ENCODE measurements at places on chromosomes 6 and 20. TPM values are rescaled to one million over a fixed set of nuclear protein-coding genes. Genes with fewer than 3 reads are reported as not detected.

- H3K36me3 ChIP-seq: no peaks in the 10 kb centered on the region
- no peaks in the 10 kb centered on the region for H3K4me1 ChIP-seq
- no peaks in the 10 kb centered on the region for H3K27me3 ChIP-seq
- no peak for DNase-seq
- no peak overlapping the region for H3K27ac ChIP-seq
Observed at GRCh38 chr6:124928851-124929250, 33.4 kb upstream of the RNF217 start.

DNA sequence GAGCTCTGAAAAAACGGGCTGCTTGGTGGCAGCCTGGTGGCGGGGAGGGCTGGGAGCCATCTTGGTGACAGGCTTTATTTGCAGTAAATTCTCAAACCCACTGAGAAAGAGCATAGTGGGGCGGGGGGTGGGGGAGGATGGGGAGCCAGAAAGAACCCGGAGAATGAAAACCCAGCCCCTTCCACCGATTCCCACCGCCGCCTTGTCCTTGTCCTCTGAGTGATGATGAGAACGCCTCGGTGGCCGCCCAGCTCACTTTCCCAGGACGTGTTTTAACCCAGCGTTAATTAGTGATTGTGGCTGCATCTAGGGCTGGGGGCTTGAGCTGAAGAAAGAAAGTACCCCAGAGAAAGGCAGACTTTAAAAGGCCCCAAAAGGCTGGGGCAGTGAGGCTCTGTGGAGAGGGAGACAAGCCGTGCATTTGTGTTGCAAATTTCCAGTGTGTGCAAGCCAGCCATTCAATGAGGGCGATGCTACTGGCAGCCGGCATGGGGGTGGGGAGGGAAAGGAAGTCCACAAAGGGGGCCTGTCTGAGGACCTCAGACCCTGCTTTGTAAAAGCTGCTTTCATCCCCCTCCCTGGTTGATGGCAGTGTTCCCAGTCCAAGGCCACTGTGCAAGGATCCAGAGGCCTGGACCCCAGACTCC, 6.2 kb upstream of the GHRH start:
- H3K4me1 ChIP-seq: peaks cover 7% of the 10 kb centered on the region
- H3K4me3 ChIP-seq: no peak overlapping the region
- no peaks in the 10 kb centered on the region for H3K27me3 ChIP-seq
- H3K36me3 ChIP-seq: no peaks in the 10 kb centered on the region
- no peak overlapping the region for H3K27ac ChIP-seq
- no peak for DNase-seq

GRCh38 chr6:20706939-20707485, 172.8 kb downstream of the CDKAL1 start:
- no peaks in the 10 kb centered on the region for H3K36me3 ChIP-seq
- H3K27ac ChIP-seq: no peak overlapping the region
- peaks cover 16% of the 10 kb centered on the region for H3K4me1 ChIP-seq
- no peaks in the 10 kb centered on the region for H3K27me3 ChIP-seq
- DNase-seq: no peak

GRCh38 chr6:32116674-32117073, 7.5 kb upstream of the TNXB start:
- H3K27ac ChIP-seq: no peak overlapping the region
- peaks cover 18% of the 10 kb centered on the region for H3K4me1 ChIP-seq
- H3K4me3 ChIP-seq: no peak overlapping the region
- DNase-seq: no peak

- no peaks in the 10 kb centered on the region for H3K36me3 ChIP-seq
- no peak overlapping the region for H3K4me3 ChIP-seq
- no peak overlapping the region for H3K27ac ChIP-seq
- DNase-seq: no peak
Observed at GRCh38 chr20:38173237-38174156, 8.4 kb upstream of the TGM2 start.

DNA sequence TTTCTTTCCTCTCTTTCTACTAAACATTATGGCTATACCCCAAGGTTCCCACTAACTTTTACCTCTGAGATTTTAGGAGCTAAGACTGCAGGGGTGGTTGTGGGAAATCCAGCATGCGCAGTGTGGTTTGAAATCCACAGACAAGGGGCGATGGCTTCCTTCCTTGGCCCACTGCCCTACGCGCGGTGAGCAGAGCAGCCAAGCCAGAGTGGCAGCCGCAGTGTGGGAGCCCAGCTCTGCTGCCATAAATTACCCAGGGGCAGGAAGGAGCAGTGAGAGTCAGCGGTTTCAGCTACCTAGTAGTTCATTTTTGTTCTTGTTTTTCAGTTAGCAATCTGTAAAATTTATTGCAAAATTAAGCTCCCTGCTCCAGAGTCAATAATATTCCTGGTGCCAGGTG, 101.4 kb downstream of the BMP2 start:
- no peak overlapping the region for H3K27ac ChIP-seq
- H3K27me3 ChIP-seq: no peaks in the 10 kb centered on the region
- H3K36me3 ChIP-seq: no peaks in the 10 kb centered on the region

DNA sequence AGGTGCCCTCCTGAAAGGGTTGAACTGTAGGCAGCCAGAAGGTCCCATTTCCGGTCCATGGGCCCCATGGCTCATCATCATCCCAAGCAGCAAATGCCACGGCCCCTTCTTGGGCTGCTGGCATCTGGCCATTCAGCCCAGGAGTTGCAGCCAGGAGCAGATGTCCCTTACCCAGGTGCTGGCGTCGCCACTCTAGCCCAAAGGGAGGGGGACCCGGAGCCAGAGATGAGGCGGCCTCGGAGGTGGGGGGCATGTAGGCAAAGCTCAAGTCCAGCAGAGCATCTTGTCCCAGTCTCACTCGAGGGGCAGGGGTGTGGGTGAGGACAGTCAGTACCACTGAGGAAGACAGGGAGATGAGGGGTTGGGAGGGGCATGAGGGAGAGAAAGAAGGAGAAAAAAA, 6.3 kb upstream of the RGL2 start:
- peaks cover 13% of the 10 kb centered on the region for H3K4me1 ChIP-seq
- no peaks in the 10 kb centered on the region for H3K36me3 ChIP-seq
- no peaks in the 10 kb centered on the region for H3K27me3 ChIP-seq
- H3K4me3 ChIP-seq: no peak overlapping the region
- no peak for DNase-seq

DNA sequence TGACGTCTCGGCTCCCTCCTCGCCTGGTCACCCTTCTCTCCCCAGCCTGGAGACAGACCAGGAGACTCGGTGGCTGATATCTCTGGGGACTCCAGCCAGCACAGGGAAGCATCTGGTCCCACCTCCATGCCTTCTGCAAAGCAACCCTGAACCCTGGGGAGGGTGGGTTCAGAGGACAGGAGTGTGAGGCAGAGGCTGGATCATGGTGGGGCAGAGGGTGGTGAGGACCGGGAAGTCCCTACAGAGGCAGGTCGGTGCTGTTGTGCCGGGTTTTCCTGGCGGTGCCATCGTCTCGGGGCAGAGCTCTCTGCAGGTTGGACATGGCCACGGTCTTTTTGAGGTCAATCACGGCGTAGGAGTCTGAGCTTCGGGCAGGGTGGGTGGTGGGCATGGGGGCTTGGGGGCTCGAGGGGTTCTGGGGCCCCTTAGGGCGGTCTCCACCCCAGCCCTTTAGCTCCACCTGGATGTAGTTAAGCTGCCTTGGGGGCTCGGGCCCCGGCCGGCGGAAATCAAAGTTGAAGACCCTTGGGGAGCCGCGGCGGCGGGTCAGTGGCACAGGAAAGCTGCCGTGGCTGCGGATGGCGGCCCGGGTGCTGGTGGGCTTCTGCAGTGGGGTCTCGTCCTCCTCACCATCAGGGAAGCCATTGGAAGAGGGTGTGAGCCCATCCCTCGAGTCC, 9.2 kb downstream of the FRS3 start:
- no peak overlapping the region for H3K27ac ChIP-seq
- H3K27me3 ChIP-seq: no peaks in the 10 kb centered on the region
- H3K4me3 ChIP-seq: no peak overlapping the region
- H3K36me3 ChIP-seq: no peaks in the 10 kb centered on the region

DNA sequence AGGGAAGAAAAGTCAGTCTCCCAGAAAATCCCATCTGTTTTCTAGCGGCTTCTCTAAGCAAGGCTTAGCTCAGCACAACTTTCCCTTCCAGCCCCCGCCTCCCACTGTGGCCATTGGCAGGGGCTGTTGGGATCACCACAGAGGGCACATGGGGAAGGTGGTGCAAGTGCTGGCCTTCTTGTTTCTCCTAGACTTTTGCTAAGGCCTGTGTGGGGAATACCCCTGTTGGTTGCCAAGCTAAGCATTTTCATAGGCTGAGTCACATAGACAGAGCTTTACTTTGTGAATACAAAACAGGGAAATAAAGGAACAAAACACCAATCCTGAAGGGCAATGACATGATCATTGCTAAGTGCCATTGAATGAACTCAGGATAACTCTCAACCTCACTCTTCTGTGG, 32.4 kb upstream of the TIAM2 start:
- H3K27ac ChIP-seq: no peak overlapping the region
- peaks cover 2% of the 10 kb centered on the region for H3K36me3 ChIP-seq
- H3K4me3 ChIP-seq: no peak overlapping the region
- no peak for DNase-seq
- H3K27me3 ChIP-seq: no peaks in the 10 kb centered on the region
- no peaks in the 10 kb centered on the region for H3K4me1 ChIP-seq

DNA sequence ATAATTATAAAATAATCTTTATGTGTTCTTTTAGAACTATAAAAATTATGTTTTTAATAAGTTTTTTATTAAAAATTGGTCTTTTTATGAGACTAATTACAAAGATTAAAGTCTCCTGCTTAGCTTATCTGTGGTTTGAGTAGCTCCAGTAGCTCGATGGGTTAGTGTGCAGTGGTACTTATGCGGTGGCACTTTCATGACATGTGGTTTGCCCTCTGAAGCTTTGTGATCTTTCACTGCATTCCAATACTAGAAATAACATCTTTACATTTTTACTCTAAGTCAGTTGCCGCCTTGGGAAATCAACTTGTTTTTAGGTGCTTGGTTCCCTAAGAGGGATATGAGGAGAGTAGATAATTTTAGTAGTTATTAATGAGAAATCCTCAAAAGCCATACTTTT, 699.5 kb upstream of the FLRT3 start:
- H3K4me1 ChIP-seq: no peaks in the 10 kb centered on the region
- no peak overlapping the region for H3K4me3 ChIP-seq
- H3K36me3 ChIP-seq: no peaks in the 10 kb centered on the region
- H3K27ac ChIP-seq: no peak overlapping the region
- H3K27me3 ChIP-seq: no peaks in the 10 kb centered on the region

DNA sequence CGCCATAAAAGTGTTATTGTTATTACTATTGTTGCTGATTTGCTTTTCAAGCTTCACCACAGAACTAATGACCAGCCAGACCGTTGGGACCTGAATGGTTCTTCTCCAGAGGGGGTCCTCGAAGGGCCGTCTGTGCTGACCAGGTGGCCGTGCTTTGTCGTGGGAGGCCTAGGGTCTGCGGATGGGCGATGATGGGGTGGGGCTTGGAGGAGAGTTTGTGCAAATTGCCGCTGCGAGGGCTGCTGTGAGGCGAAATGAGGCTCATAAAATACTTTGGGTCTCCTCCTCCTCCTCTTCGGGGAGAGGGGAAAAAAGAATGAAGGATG, 6.0 kb upstream of the ZBTB22 start:
- peak overlapping the region; percentile 73 for H3K27ac ChIP-seq
- H3K4me1 ChIP-seq: peaks cover 43% of the 10 kb centered on the region
- peaks cover 4% of the 10 kb centered on the region for H3K36me3 ChIP-seq
- DNase-seq: no peak
- peak overlapping the region; percentile 30 for H3K4me3 ChIP-seq

DNA sequence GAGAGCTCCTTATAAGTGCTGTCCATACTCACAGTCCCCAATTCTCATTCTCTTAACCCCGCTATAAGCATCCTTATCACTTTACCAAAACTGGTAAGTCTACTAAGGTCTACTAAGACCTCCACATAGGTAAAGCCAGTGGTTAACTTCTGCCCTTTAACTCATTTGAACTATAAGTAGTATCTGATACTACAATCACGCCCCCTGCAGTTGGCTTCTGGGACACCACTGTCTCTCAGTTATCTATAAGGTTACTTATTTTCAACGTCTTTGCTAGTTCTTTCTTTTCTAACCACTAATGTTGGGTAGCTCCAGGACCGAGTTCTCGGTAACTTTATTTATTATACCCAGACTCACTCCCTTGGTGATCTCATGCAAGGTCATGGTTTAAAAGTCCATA, 142.6 kb downstream of the ARHGAP18 start:
- H3K27ac ChIP-seq: no peak overlapping the region
- DNase-seq: peak; percentile 25
- no peaks in the 10 kb centered on the region for H3K27me3 ChIP-seq
- no peak overlapping the region for H3K4me3 ChIP-seq
- no peaks in the 10 kb centered on the region for H3K36me3 ChIP-seq

Gene BEND6
- not detected for total RNA-seq

Gene MOG
- not detected for total RNA-seq

Gene ENPP3
- total RNA-seq: not detected

Gene MRS2
- 11.7 TPM for total RNA-seq

Gene LAMA5
- total RNA-seq: 115 TPM

Gene ANKRD6
- 21.4 TPM for total RNA-seq

Gene PABPC1L
- 105 TPM for total RNA-seq

Data from body of pancreas (tissue), 4 donors.